Stimulated activated CD4-positive, alpha-beta T cell treated with anti-CD3 and anti-CD28 coated beads, Interleukin-2, amount 100 ng/mL, for 24 hours (primary cell): ENCODE measurements at places on chromosomes 2 and 18.

GRCh38 chr2:239781454-239781853 is 243.7 kb downstream of the NDUFA10 start:
- DNase-seq: no peak

DNA sequence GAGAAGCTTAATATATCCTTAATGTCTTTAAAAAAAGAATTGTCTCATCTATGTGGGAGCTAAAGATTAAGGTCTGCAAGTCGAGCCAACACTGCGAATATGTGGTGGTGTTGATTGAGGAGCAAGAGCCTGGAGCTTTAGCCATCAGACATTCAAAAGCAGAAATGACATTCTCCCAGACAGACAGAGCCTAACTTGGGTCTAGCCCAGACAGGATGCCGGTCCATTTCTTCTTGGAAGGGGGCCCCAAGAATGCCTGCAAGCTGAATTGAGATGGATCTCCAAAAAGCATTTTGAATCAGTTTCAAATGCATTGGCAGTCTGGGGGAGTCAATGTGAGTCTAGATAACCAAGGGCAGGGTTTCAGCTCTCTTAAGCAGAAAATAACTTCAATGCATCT is 30.1 kb upstream of the EML4 start:
- DNase-seq: no peak

DNA sequence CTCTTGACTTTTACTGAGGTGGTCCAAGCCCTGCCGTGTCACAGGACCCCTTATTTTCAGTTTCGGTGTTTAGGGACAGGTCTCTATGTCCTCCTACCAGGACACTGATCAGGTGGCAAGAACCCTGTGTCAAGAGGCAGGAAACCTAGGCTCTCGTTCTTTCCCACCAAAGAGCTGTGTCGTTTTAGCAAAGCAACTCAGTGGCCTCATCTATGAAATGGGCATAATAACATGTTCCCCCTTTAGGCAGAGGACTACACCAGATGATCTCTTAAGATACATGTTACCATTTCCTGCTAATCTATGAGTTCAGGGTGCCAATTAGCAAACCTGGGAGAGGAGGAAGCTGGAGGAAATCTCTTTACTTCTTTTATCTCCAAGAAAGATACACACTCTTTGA is 1.9 kb downstream of the RAB31 start:
- no peak for DNase-seq

- no peak for DNase-seq
Measured at GRCh38 chr18:70195014-70195614, 10.4 kb downstream of the RTTN start.
